ENCODE measurements at places on chromosomes 6 and 20.
A peak's percentile ranks its signal among the peaks of the same experiment; 100 is the strongest.

- no peak for ATAC-seq
Observed at GRCh38 chr6:7218406-7218988, 94.5 kb downstream of the SSR1 start.

DNA sequence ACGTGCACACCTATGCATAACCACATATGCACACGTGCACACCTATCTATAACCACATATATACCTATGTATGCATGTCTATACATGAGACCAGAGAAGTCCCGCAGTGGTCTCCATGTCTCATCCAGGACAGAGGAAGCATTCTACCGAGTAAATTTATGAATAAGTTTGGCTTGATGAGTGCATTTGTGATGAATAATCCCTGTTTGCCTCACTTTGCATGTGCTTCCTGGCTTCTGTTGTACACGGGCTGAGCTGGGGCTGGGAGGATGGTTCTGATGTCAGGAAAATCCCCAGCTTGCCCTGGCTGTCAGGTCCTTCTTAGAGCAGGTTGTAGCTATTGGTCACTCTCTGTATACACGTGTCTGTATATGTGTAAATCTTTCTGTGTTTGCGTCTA lies 157.6 kb upstream of the RPS6KA2 start:
- no peak for ATAC-seq

DNA sequence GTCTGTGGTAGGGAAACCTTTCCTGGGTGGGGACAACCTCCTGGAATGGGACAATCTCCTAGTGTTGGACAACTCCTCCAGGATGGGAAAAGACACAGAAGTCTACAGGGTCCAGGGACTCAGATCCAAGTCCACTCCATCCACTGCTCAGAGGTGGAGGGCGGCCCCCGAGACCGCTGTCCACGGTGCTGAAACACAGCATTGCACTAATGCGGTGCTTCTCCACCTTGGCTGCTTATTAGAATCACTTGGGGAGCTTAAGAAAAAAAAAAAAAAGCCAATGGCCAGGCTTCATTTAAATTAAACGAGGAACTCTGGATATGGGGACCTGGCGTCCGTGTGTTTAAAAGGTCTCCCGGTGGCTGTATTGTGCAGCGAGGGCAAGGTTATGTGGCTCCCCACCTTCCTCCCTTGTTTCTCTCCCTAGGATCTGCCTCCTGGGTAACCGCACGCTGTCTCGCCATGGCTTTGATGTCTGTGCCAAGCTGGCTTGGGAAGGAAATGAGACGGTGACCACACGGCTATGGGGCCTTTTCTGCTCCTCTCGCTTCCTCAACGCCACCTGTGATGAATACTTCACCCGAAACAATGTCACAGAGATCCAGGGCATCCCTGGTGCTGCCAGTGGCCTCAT lies 12.0 kb downstream of the SLC12A5 start:
- no peak for ATAC-seq

GRCh38 chr6:129486327-129486726 lies 223.7 kb downstream of the ARHGAP18 start:
- ATAC-seq: no peak

DNA sequence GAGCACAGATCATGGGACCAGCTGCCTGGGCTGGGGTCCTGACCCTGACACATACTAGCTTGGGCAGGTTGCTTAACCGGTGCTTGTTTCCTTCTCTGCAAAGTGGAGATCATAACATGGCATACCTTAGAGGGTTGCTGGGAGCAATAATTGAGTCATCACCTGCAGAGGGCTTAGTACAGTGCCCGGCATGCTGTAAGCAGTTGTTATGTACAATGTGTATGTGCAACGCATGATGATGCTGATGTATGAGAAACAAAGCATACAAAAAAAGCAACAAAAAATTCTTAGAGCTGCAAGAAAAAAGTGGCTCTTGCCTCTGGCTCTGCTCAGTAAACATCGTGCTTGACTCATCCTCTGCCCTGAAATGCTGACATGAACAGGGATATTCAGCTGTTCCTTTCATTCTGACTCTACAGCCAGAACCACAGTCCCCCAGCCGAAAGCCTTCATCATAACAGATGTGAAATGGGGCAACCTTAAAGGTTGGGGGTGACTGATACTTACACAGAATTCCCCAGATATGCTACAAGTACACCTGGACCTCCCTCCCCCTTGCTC lies 91.7 kb downstream of the CLIC5 start:
- no peak for ATAC-seq

DNA sequence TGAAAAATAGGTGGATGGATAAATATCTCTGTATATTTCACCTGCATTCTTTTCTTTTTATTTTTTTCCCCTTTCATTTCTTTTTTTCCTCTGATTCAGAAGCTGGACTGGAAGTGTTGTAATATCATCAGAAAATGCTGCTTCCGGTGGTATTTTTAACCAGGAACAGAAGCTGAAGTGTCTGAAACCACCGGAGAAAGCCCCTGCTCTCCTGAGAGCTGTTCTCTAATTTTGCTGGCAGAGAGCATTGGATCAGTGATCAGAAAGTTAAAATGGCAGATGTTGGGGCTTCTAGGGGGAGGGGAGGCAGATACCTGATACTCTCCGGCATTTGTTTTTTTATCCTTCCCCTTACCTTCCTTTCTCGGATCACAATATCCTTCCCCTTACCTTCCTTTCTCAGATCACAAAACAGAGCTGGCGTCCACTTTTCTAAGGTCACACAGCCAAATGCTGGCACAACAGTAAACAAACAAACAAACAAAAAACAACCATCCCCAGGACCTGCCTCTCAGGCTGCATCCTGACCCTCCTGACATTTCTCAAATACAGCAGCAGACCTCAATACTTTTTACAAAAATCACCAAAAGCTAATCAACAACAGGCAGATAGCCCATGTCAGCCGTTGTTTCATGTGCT lies 143.2 kb upstream of the ZNF217 start:
- no peak for ATAC-seq

GRCh38 chr20:20410678-20411077 lies 42.8 kb downstream of the INSM1 start:
- no peak for ATAC-seq

GRCh38 chr6:118736440-118736839 lies 85.0 kb upstream of the CEP85L start:
- no peak for ATAC-seq

DNA sequence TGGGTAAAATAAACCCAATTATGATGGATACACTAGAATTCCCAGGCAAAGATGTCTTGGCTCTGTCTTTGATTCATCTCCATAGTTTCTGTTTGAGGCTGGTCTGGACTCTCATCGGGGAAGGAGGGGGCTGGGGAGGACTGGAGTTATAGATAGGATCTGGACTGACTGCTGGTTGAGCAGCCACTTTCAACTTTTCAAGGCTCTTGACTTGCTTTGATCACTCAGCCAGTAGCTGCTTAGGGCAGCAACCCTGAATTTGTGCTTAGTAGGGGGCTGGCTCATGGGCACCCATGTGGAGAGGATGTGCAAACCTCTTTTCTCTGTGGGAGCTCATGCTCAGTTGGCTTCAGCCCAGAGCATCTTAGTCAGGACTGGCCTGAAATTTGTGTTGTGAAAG lies 114.0 kb upstream of the NEDD9 start:
- no peak for ATAC-seq

- no peak for ATAC-seq
Observed at GRCh38 chr6:143498428-143498827, 13.1 kb downstream of the FUCA2 start.

DNA sequence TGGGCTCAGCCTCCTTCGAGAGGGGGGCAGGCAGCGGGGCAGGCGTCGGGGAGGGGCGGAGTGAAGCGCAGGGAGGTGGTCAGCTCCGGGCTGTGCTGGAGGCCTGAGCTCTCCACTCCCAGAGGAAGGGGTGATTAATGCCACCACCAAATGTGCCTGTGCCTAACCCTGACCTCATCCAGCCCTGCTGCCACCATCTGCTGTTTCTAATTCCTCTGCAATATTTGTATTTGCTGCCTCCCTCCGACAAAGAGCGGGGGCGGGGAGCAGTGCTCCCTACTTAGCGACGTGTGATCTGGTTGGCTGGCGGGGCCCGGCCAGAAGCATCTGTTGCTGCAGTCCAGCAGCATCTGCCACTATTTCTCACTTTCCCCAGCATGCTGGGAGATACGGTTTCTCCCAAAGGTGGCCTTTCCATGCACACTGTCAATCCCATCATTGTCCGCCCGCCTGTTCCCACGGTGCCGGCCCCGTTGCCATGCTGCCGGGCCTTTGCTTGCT lies 47.0 kb downstream of the DLL1 start:
- no peak for ATAC-seq

DNA sequence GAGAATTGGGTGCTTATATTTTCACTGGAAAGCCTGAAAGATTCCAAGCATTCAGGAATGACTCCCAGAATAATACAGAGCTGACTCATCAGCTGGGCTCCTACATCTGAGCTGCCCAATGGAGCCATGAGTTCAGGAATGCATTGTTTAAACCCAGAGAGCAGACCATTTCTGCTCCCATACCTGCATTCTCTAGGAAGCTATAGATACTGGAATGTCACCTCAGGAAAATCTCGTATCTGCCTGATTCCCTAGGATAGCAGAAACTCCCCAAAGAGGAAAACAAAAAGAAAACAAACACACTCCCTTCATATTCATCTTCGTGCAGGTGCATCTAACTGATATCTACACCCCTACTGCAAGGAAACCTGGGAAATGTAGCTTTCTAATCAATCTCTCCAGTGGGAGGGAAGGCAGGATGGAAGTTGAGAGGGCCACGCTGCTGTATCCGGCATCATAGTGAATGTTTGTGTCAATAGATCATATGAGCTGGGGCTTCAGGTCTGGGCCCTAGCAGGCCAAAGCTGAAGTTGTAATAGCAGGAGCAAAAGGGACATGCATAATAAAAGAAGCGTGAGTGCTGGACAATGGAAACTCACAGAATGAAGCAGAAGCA lies 8.2 kb upstream of the SLC2A12 start:
- peak; percentile 54 for ATAC-seq

DNA sequence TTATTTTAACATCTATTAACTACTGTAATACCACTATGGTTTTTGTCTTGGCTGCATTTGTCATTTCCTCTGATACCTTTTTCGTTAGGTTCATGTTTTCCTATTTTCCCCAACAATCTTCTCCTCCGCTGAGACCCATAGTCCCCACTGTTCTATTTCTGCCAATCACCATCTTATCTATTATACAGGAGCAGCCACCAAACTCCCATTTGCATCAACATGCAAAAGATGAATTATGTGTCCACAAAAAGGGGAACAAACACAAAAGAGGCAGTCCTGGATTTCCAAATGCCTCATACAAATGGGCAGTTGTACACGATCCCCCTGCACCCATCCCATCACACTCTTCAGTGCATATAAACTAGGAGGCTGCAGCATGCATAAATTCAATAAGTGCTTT lies 121.7 kb upstream of the MYLIP start:
- ATAC-seq: no peak

DNA sequence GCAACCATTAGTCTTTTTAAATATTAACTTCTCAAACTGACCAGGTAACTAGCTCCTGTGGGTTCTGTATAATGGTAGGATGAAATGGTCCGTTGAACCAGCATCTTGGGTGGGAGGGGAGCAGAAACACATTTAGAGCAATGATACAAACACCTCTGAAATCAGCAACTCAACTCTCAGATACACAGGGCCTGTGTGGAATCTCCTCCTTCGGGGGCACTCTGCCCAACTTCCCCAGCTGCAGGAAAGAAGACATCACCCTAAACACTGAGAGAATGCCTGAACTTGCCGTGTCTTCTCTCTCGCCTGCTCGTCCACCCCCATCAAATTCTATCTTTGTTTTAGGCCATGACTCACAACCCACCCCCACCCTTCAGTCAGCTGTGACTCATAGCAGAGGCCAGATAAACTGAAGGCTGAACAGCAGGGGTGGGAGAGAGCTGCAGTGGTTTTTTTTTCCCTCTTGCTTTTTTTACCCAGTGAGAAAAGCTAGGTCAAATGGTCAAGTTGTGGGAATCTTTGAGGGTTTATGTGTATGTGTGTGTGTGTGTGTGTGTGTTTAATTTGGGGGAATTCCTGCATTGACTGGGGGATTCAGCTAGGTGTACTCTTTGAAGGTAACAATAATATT lies 593.4 kb upstream of the JAG1 start:
- ATAC-seq: peak; percentile 58

- ATAC-seq: no peak
Observed at GRCh38 chr20:36632147-36632486, 13.9 kb downstream of the SLA2 start.

DNA sequence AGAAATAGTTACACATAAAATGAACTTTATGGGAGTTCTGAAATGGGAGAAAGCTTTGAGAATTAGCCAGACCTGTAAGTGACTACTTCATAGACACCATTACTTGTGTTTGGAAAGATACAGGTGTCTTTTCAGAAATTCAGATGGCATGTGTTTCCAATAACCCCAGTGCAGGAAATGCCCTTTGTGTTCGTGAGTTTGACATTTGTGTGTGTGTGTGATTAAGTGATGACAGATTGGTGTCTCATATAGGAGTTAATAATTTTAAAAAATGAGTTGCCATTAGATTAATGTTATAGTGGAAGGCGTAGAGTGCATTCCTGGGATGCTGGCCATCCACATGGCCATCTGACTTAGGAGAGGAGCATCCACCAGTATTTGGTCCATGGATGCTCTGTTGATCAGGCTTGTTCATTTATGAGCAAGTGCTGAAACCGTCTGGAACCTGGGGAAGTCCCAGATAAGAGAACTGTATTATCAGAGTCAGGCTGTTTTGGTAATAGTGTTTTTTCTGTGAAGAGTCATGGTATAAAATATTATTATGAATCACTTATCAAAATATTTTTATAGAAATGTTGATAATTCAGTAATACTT lies 3.1 kb downstream of the STK4 start:
- ATAC-seq: no peak

- no peak for ATAC-seq
Observed at GRCh38 chr6:159976686-159977254, 7.9 kb downstream of the IGF2R start.

DNA sequence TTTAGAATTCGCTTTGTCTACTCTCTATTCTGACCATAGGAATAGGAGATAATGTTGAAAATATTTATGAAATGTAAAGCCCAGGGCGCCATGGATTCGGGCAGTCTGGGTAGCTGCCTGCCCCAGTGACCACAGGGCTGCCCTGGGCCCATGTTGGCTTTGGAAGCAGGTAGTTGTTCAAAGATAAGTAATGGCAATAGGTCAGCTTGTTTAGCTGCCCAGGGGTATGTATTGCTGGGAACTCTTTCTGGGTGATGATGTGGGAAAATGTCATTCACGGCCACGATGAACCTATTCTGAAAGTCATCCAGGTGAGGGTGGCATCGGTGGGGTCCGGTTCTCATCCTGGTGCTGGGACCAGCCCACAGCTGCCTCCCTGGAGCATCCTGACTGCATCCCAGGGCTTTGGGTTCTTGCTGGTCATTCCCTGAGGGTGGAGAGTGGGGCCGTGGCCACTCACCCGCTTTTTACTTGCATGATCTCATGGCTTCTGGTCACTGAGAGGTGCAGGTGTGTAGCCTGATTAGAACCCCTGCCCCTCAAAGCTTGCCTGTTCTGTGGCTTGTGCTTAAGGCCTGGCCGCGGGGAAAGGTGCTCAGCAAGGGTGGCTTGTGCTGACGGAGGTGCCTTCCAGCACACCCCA lies 102.8 kb downstream of the ERMARD start:
- no peak for ATAC-seq

- ATAC-seq: no peak
Observed at GRCh38 chr6:47376930-47377329, 67.2 kb upstream of the TNFRSF21 start.

- ATAC-seq: no peak
Observed at GRCh38 chr6:65064844-65065243, 642.2 kb downstream of the EYS start.

GRCh38 chr6:83270971-83271719 lies 78.0 kb downstream of the RWDD2A start:
- no peak for ATAC-seq
